Common myeloid progenitor, CD34-positive (primary cell): ENCODE measurements at places on chromosomes 7 and 10.

DNA sequence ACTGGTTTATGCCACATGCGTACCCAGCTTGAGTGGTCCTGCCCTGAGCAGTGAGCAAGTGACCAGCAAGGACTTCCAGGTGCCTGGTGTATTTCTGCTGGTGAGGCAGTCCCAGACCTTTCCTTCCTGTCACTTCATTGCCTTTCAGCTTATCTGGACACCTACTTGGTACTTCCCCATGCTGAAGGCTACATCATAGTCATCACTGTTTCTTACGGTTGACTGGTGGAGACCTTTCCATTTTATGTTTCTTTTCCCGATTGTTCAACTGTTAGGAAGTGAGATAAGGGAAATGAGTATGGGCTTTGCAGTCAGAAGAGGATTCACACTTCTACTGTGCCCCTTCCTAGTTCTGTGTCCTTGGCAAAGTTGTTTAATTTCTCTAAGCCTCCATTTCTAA, 358.5 kb downstream of the GFRA1 start:
- DNase-seq, result no peak

- no peak for DNase-seq
Measured at GRCh38 chr10:102408728-102409603, 9.6 kb downstream of the PSD start.

DNA sequence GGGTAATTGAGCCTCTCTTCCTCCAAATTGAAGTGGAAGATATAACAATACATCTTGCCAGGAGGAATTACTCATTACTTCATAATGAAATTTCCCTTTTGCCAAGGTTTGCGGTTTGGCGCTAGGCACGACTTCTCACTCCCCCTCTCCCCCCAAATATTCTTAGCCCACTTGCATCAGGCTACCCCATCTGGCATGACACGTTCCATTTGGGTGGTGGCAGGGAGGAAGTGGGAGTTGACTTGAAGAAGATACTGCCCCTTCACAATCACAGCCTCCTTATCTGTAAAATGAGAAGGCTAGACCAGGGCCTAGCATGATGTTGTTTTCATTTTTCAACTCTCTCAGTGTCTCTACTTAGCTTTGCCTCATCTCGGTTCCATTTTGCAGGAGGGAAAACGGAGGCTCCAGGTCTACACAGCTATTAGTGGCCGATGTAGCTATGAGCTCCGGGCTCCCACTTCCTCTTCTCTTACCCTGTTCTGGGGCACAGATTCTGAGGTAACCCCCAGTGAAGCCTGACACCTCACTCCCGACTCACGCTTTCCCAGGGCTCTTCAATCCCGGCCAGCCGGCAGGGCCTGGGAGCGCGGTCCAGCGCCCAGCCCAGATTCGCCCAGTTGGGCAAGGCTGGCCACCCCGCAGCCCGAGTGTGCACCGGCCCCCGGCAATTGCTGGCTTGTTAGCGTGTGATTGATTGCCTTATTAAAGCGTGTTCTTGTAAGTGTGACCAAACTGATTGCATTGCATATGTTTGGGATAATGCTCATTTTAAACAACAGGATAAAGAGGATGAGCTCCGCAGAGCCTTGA, 6.5 kb downstream of the EVX1 start:
- DNase-seq, result peak; percentile 56

GRCh38 chr7:1842321-1843221, 172.5 kb downstream of the ELFN1 start:
- no peak for DNase-seq

DNA sequence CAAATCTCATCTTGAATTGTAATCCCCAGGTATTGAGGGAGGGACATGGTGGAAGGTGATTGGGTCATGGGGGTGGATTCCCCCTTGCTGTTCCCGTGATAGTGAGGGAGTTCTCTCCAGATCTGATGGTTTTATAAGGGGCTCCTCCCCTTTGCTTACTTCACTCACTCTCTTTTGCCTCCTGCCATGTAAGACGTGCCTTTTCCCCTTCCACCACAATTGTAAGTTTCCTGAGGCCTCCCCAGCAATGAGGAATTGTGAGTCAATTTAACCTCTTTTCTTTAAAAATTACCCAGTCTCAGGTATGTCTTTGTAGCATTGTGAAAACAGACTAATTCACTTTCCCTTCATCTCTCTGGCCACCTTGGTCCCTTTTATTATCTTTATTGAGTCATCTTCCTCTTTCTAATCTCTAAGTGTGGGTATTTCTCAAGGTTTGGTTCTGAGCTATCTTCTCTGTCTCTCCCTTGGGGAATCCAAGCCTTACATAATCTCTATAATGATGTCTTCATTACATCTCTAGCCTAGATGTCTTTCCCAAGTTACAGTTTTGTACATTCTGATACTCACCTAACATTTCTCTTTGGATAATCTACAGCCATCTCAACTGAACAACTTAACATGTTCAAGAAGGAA, 99.1 kb upstream of the JCAD start:
- DNase-seq, result no peak
